ENCODE measurements at places on chromosomes 5 and 9.

- DNase-seq = no peak
Observed at GRCh38 chr5:73215531-73215890, 42.5 kb downstream of the TMEM174 start.

GRCh38 chr9:27212621-27213020, 84.3 kb downstream of the EQTN start:
- no peak for DNase-seq

DNA sequence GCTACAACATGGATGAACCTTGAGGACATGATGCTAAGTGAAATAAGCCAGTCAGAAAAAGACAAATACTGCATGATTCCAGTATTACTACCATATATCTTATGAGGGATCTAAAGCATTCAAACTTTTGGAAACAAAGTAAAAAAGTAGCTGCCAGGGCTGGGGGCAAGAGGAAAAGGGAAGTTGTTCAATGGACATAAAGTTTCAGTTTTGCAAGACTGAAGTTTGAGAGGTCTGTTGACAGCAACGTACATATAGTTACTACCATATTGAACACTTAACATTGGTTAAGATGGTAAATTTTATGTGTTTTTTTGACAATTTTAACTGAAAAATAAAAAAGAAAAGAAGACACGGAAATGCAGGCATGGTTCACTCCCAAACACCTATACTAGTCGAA, 77.6 kb downstream of the MAPKAP1 start:
- DNase-seq = no peak

DNA sequence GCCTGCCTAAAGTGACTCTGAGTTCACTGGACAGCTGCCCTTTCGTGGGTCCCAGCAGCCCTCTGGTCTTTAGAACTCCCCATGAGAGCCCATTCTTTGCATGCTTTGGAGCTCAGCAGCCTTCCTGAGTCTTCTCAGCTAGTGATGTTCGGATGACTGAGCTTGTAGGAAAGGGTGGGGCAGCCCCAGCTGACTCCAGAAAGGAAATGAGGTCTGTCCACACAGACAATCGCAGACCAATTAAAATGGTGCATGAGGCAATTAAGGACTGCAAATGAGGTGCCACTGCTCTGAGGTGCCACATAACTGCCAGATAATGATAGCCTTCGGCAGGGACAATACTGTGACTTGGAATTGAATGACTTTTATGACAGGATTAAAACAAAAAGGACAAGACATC, 25.4 kb upstream of the TOMM5 start:
- peak; percentile 13 for DNase-seq

DNA sequence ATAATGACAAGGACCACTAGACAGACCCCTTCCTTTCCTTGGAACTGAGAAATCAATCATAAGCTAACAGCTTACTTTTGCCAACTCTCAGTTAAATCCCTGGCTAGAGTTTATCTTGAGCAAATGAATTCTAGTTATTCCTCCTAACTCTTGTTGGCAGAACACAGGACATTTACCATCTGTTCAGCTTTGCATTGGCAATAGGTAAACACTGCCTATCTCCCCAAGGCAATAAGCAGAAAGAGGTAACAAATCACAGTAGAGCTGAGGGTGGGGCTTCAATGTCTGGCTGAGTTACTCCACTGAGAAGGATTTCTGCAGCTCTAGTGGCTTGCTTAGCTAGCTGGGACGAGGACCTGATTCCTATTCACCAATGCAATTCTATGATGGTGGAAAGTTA, 503.3 kb upstream of the GRIA1 start:
- no peak for DNase-seq

- DNase-seq = no peak
Observed at GRCh38 chr9:18045326-18045725, 428.6 kb upstream of the ADAMTSL1 start.

DNA sequence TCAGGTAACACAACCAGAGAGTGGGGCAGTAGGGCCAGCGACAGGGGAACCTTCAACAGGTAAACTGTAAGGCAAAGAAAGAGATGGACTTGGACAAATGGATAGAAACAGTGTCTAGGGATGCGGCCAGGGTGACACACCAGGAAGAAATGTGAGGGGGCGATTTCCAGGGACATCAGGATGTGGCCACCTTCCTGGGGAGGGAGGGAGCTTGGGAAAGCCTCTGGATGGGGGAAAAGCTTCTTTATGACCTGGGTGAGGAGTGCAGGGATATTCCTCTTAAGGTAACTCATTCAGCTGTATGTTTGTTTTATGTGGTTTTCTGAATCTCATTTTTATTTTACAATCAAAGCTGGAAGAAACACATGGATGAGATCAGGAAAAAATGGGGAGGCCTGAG, 11.9 kb upstream of the NXNL2 start:
- DNase-seq = no peak

GRCh38 chr9:37746448-37747270, 6.9 kb upstream of the TRMT10B start:
- DNase-seq = no peak

DNA sequence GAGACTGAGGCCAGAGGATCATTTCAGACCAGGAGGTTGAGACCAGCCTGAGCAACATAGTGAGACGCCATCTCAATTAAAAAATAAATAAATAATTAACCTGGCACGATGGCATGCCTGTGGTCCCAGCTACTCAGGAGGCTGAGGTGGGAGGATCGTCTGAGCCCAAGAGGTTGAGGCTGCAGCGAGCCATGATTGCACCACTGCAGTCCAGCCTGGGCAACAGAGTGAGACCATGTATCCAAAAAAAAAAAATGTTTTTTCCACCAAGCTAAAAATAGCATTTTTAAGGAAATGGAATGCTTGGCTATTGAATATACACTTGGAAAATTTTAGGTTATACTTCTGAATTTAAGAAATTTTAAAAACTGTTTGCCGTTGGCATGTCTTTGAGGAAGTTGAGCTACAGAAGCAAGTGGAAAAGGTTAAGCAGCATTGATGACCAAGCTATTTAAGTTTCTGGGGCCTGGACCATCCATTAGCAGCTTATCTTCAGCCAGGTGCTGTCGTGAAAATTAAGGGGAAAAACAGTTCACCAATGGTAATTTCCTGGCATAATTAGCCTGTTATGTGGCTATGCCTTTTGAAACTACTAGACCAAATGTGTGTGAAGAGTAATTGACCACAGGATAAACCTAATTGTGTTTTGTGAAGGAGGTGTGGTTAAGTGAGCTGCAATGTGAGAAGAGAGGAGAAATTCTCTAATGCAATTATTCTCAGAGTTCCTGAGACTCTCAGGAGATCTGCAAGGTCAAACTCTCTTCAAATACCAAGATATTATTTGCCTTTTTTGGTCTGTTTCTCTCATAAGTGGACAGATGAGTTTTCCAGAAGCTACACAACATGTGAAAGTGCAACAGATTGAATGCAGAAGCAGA, 21.0 kb downstream of the F2R start:
- DNase-seq = no peak

- no peak for DNase-seq
Observed at GRCh38 chr5:128925973-128926372, 39.3 kb upstream of the SLC27A6 start.
